Urothelium cell line (cell line): ENCODE measurements at places on chromosomes 11 and 22.
A peak's percentile ranks its signal among the peaks of the same experiment; 100 is the strongest.

DNA sequence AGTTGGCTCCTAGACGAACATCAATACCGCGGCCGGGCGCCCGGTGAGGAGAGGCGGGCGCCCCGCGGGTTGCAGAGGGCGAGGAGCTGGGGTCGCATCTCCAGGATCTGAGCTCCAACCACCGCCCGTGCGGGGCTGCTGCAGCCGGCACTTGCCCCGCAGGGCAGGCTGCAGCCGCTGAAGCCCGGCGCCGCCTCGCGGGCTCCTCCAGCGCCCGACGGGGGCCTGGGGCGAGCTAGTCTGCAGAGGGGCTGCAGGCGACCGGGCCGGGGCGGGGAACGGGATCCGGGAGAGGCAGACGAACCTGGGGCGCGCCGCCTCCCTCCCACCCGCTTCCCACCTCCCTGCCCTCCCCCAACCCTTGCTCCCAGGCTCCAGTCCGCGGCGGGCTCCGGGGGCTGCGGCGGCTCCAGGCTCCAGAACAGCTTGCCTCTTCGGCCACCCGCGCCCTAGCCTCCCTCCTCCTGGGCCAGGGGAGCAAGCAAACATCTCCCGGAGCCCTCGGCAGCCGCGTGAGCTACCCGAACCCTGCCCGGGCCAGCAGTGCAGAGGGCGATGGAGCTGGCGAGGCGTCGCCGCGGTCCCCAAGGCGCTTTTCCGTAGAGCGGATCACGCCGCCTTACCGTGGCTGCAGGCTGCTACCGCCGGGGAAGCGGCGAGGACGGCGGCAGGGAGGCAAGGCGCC lies 802 bp downstream of the TENM4 start:
- peak; percentile 42 for DNase-seq

DNA sequence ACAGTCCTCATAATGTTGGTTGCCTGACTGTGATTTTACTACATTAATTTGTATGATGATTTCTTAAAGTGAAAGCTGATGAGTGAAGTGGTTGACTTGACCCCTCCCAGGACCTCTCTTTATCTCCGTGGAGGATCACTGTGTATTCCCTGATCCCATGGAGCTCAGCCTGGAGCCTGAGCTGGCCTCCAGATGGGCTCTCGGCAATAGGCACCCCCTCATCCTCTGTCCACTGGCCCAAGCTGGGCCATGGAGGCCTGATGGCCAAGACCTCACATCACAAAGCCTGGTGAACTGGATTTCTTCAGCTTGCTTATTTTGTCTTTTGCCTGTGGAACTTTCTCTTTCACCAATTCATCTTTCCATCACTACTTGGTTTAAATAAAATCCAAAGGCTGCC lies 75.2 kb downstream of the WNT11 start:
- DNase-seq = no peak

GRCh38 chr22:47445212-47445611 lies 682.8 kb downstream of the TBC1D22A start:
- DNase-seq = no peak

DNA sequence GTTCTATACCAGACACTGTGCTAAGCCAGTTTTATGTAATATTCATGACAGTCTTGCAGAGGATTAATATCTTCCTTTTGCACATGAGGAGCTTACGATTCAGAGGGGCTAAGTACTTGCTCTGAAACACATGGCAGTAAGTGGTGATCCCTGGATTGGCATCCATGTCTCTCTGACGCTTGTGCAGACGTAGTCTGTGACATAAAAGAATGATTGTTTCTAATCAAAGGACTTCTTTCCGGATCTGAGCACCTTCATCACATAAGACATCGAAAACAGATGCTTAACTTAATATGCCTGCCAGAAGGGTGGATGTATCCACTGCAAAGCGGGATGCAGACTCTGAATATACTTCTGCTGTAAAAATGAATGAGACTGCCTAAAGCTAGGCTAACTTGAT lies 74.8 kb downstream of the ARHGAP42 start:
- DNase-seq = no peak

DNA sequence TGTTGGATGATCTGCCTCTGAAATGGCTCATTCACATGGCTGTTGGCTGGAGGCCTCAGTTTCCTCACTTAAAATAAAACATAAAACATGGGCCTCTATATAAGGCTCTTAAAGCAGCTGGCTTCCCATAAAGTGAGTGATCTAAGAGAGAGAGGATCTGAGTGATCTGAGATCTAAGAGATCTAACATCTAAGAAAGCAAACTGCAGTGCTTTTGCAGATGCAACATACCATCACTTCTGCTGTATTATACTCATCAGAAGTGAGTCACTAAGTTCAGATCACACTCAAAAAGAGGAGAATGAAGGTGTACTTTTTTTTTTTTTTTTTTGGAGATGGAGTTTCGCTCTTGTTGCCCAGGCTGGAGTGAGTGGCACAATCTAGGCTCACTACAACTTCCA lies 18.1 kb upstream of the HSPA8 start:
- no peak for DNase-seq
